PC-3 (cell line): ENCODE measurements at places on chromosomes 2 and 18. TPM values are rescaled to one million over a fixed set of nuclear protein-coding genes. Genes with fewer than 3 reads are reported as not detected.

The IRS1 gene
- 38.8 and 43.8 TPM in 2 replicates for total RNA-seq

The LPIN1 gene
- 40.9 and 46.9 TPM in 2 replicates for total RNA-seq

The CHMP3 gene
- 54.4 and 96.1 TPM in 2 replicates for total RNA-seq

GRCh38 chr2:172953411-172953810, 122.2 kb upstream of the MAP3K20 start:
- DNase-seq = peak; percentile 15

- no peak for DNase-seq
Measured at GRCh38 chr2:1360144-1360543, 53.1 kb upstream of the TPO start.

- DNase-seq = no peak
Measured at GRCh38 chr2:26740890-26741302, 23.2 kb upstream of the SLC35F6 start.

GRCh38 chr18:36139245-36139644, 9.5 kb downstream of the ELP2 start:
- DNase-seq = no peak

DNA sequence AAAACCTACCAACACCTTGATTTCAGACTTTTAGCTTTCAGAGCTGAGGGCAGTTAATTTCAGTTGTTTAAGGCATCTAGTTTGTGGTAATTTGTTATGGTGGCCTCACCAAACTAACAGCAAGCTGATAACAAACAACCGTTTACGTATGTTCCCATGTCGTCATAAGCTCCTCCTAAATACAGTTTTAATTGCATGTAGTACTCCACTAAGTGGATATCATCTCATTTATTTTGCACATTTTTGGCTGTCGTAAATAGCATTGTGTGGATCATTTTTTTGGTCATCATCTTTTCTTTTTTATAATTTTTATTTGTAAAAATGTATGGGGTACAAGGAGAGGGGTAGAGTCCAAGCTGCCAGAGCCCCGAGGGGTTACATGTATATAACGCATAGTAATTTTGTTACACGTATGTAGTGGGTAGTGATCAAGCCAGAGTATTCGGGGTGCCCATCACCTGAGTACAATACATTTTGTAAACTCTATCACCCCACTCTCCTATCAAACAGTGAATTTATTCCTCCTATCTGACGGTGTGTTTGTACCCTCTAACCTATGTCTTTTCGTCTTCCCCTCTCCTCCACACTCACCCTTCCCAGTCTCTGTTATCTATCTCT, 89.2 kb upstream of the MYCN start:
- DNase-seq = no peak

DNA sequence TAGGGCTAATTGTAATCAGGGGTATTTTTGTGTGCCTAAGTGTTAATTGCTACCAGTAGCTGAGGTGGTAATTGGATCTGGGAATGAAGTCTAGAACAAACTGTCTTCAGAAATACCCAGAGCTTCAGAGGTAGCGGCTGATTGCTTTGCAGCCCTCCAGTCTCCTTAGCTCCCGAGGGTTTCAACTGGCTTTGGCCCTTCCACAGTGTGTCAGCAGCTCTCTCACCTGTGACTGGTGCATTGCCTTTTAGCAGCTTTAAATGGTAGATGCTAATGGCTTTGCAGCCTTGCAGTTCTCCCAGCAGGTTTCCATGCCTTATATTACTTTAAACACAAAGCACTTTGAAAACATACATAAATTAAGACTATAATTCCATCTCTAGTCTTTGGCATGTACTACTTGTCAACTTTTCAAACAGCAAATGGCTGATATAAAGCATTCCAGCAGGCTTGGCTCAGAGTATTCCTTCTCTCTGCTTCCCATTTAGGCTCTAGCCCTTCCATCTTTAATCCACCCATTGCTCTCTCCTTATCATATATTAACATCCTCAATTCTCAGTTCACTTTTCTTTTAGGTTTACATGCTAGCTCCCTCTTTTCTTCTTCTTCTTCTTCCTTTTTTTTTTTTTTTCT, 156.4 kb upstream of the GALNT13 start:
- DNase-seq = no peak

- no peak for DNase-seq
Measured at GRCh38 chr2:44116319-44116718, 52.4 kb upstream of the PPM1B start.

DNA sequence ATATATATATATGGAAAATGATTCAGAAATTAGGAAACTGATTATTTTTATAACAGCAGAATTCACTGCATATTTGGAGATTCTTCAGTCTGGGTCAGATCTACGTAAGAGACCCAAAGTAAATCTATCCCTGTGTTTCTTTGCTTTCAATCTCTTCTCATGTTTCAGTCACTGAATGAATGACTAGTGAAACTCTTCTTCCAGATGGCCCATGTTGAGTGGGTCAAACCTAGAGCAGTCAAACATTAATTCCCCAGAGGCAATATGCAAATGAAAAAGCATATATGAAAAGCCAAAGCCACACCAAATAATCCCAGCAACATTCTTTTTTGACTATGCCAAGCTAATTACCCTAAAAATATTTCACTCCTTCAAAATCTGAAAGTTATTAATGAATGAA, 317.3 kb downstream of the RBM43 start:
- no peak for DNase-seq

- no peak for DNase-seq
Measured at GRCh38 chr18:49090901-49091300, 140.1 kb upstream of the SMAD7 start.

DNA sequence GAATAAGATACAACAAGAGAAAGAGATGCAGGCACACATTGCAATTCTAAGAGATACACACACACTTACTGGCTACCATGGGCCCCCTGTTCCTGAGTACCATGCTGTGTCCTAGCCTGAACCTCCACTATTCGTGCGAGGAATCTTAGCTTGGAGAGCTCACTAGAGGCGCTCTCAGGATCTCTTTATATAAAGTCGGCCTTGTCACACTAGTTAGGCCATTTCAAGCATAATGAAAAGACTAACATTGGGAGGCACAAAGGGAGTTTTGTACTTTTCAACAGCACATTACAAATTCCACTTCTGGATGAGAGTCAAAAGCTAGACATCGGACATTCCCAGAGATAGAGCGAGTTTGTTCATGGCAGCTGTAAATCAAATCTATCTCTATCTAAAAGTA, 365.2 kb downstream of the DSEL start:
- no peak for DNase-seq

GRCh38 chr2:136175868-136176267, 57.9 kb upstream of the CXCR4 start:
- no peak for DNase-seq

DNA sequence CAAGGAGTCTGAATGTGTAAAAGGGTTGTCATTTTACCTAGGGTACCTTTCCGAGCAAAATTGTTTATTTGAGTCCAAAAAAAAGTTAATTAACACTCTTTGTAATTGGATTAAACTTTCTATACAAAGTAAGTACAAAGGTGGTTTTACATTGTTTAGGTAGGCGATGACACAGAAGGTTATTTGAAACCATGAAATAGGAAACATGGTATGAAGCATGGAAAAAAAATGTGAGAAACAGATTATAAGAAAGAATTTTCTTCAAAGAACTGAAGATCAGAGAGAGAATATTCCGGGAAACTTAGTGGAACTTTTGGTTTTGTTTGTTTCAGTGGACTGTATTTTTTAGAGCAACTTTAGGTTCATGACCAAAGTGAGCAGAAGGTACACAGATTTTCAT, 32.7 kb downstream of the CARF start:
- peak; percentile 44 for DNase-seq

DNA sequence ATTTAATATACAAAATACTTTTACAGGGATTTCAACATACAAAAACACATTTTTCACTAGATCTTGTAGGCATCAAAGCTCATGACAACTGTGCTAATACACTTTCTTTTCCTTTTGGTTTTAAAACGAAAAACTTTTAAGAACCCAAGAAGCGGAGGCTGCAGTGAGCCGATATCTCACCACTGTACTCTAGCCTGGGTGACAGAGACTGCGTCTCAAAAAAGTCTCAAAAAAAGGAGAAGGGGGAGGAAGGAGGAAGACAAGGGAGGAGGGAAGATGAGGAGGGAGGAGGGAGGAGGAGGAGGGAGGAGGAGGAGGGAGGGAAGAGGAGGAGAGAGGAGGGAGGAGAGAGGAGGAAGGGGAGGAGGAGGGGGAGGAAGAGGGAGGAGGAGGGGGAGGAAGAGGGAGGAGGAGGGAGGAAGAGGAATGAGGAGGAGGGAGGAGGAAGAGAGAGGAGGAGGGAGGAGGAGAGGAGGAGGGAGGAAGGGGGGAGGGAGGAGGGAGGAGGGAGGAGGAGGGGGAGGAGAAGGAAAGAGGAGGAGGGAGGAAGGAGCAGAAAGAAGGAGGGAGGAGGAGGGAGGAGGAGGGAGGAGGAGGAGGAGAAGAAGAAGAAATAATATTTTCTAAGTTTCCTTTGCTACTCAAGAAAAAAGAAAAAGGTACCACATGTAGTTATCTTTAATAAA, 13.8 kb downstream of the ROCK2 start:
- no peak for DNase-seq

- DNase-seq = no peak
Measured at GRCh38 chr2:5057891-5058351, 634.3 kb upstream of the SOX11 start.

- DNase-seq = peak; percentile 97
Measured at GRCh38 chr2:65320042-65320725, 92.6 kb downstream of the ACTR2 start.
